ENCODE measurements at places on chromosomes 2 and 18. TPM values are rescaled to one million over a fixed set of nuclear protein-coding genes. Genes with fewer than 3 reads are reported as not detected.

Gene PRSS56
- total RNA-seq, result not detected

Gene KIF5C
- total RNA-seq, result 4.7 TPM

Gene ALLC
- total RNA-seq, result 0.41 TPM

Gene FZD7
- total RNA-seq, result 13.5 TPM

Gene GNLY
- total RNA-seq, result not detected

Gene CHAC2
- 14.1 TPM for total RNA-seq

Gene THOC1
- total RNA-seq, result 36.3 TPM

Gene C2orf81
- 8.5 TPM for total RNA-seq

Gene BCL11A
- 0.79 TPM for total RNA-seq

Gene ACTR3
- total RNA-seq, result 81.0 TPM

Gene GRHL1
- total RNA-seq, result 0.30 TPM

Gene FOXD4L1
- total RNA-seq, result 0.19 TPM

Gene LRATD1
- total RNA-seq, result 0.08 TPM

Gene SETBP1
- 2.7 TPM for total RNA-seq

Gene BOK
- 8.0 TPM for total RNA-seq

Gene IL1R2
- not detected for total RNA-seq

Gene TMEM182
- 0.98 TPM for total RNA-seq

Measured in A375 (cell line).